Keratinocyte (primary cell): ENCODE measurements at places on chromosomes 7 and 10.

DNA sequence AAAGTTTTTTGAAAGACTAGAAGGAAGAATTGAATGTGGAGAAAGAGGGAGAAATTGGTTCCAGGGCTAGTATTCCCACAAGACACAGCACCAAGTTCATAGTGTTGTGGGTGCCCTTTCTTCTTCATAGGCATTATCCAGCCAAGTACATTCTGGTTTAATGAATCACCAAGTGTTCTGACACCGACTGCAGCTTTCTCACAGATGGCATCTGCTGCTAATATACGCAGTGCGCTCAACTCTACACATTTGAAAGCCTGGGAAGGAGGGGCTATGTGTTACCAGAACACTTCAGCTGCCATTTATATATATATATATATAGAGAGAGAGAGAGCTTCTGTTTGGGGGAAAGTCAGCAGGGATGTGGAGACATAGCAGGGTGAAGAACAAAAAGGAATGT lies 1168.4 kb downstream of the GATA3 start:
- H3K27ac ChIP-seq, result no peak overlapping the region
- H3K4me1 ChIP-seq, result peaks cover 2% of the 10 kb centered on the region

DNA sequence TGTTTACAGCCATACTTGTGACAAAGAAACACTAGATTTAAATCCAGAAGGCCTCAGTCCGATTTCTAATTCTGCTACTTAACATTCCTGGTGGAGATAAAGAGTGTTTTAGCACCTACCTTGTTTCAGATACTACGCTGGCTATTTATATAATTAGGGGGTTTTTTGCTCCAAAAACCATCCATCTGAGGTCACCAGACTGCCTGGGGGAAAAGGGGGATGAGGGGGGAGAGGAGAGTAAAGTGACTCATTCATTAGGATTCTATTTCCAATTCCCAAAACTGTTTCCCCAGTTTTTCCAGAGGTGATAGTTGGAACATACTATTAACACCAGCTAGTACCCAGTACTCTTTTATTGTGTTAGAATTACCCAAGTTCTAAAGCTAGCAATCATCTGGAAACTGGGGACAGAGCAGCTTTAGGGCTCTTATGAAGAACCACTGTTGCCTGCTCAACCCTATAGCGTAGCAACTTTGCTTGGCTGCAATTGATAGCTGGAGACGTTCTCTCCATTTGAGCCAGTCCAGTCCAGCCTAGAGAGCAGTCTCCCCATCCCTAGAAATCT lies 6.6 kb downstream of the GCC1 start:
- H3K27me3 ChIP-seq, result no peaks in the 10 kb centered on the region
- DNase-seq, result no peak
- peaks cover 11% of the 10 kb centered on the region for H3K4me1 ChIP-seq
- H3K27ac ChIP-seq, result no peak overlapping the region

- no peak overlapping the region for H3K4me3 ChIP-seq
- no peaks in the 10 kb centered on the region for H3K36me3 ChIP-seq
- DNase-seq, result no peak
- no peaks in the 10 kb centered on the region for H3K27me3 ChIP-seq
- no peaks in the 10 kb centered on the region for H3K4me1 ChIP-seq
- no peak overlapping the region for H3K27ac ChIP-seq
Measured at GRCh38 chr10:15209827-15210509, 41.5 kb upstream of the NMT2 start.

DNA sequence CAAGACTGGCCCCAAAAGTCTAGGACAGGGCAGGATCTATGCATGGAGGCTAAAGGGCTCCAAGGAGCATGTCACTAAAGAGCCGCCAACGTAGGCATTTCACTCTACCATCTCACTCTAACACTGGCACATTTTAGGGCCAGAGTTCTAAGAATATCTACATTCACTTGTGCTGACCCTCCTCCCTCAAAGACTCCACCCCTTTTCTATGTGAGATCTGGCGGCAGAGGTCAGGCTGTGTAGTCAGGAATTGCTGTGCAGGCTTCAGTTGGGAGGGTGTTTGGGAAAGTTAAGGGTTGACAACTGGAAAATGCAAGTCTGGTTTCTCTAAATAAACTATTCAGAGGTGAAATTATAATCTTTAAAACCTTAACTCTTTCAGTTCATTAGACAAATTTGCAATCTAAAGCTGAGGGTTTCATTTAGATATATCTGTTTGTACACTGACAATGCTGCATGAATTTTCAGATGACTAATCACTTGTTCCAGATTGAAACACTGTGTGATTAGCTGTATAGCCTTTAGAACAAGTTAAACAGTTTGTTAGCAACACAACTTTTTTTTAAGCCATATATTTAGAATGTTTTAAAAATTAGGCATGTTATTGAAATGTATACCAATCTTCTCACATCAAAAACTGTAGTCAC lies 18.2 kb downstream of the LMOD2 start:
- H3K4me1 ChIP-seq, result peaks cover 29% of the 10 kb centered on the region
- no peaks in the 10 kb centered on the region for H3K27me3 ChIP-seq
- no peak for DNase-seq

DNA sequence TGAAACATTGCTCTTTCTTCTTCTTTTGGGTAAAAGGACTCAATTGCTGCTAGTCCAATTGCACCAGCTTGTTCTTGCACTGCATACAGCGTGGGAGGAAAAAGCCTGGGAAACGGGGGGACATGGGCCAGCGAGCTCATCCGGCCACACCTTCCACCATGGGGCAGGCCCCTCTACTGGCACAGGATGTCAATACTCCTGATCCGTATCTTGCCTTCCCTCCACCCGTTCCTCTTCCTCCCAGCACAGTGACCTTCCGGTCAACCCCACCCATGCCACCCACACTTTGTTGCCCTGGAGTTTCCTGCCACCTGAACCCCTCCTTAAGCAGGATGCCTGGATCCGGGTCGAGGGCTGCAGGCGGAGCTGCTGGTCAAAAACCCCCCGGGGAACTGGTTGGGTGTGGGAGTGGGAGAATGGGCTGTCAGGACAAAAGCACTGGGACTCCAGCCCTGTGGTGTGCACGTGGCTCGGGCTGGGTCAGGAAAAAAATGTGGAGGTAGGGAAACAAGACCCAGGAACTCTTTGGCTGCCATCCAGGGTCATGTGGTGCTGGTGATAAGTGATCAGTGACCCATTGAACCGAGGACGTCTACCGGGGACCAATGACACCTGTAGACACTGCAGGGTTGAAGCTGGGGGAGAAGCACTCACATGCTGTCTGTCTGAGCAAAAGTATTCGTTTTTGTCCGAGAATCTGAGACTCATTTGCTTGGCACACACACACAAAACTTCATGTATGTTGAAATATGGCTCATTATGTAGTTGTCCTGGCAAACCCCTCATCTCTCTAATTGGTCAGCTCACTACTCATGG lies 8.1 kb downstream of the IL2RA start:
- no peak overlapping the region for H3K27ac ChIP-seq
- DNase-seq, result no peak
- no peaks in the 10 kb centered on the region for H3K36me3 ChIP-seq
- no peaks in the 10 kb centered on the region for H3K4me1 ChIP-seq

DNA sequence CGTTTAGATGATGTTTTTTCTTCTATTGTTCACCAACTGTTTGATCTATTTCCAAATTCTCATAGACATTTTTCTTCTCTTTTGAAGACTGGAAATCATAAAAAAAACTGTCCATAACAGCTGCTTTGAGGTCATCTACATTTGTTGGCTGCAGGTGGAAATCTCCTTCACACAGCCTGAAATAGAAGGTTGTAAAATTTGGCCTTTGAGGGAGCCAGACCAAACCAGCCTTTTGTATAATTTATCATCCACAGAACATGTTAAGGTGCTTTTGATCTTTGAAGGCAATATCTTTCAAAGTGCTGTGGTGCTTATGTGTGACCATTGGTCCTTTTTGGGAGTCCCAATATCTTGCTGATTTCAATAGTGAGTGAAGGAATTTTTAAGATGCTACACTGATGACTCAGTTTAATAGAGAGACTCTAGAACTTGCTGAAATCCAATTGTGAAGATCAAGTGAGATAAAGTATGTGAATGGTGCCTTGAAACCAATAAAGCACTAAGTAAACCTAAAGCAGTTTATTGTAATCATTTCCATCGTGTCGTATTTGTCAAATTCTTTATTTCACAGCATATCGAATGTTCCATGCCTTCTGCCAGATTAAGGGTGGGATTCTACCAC lies 5.4 kb downstream of the FERD3L start:
- no peak for DNase-seq
- no peaks in the 10 kb centered on the region for H3K36me3 ChIP-seq
- H3K4me3 ChIP-seq, result no peak overlapping the region
- H3K27me3 ChIP-seq, result peaks cover 30% of the 10 kb centered on the region

- no peak overlapping the region for H3K4me3 ChIP-seq
- H3K36me3 ChIP-seq, result no peaks in the 10 kb centered on the region
- H3K27ac ChIP-seq, result no peak overlapping the region
- DNase-seq, result no peak
Measured at GRCh38 chr7:83842894-83843293, 194.0 kb upstream of the SEMA3E start.

GRCh38 chr7:48388911-48389310 lies 217.7 kb downstream of the ABCA13 start:
- H3K27me3 ChIP-seq, result no peaks in the 10 kb centered on the region
- H3K4me3 ChIP-seq, result no peak overlapping the region
- H3K36me3 ChIP-seq, result no peaks in the 10 kb centered on the region
- peaks cover 8% of the 10 kb centered on the region for H3K4me1 ChIP-seq

- no peak for DNase-seq
- no peak overlapping the region for H3K4me3 ChIP-seq
- no peak overlapping the region for H3K27ac ChIP-seq
- peaks cover 2% of the 10 kb centered on the region for H3K36me3 ChIP-seq
Measured at GRCh38 chr10:75410132-75411005, 8.8 kb upstream of the ZNF503 start.

- no peak for DNase-seq
- H3K27ac ChIP-seq, result no peak overlapping the region
- H3K4me1 ChIP-seq, result no peaks in the 10 kb centered on the region
- no peaks in the 10 kb centered on the region for H3K36me3 ChIP-seq
- H3K27me3 ChIP-seq, result no peaks in the 10 kb centered on the region
Measured at GRCh38 chr10:42875798-42876341, 93.3 kb downstream of the BMS1 start.

DNA sequence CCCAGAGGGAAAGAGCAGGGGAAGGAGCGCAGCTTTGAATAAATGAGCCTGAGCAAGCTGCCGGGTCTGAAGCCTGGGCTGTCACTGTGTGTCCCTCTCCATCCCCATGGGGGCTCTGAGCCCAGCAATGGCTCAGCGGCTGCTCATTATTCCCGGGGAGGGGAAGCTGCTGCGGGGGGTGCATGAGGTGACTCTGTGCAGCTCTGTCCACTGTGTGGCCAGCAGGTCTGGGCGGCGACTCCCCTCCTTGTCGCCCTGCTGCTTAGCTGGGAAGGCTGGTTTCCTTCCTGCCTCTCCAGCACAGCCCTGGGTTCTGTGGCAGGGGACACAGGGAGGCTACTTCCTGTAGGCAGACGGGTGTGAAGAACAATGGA lies 234.2 kb downstream of the PRPF18 start:
- no peak overlapping the region for H3K27ac ChIP-seq
- no peaks in the 10 kb centered on the region for H3K36me3 ChIP-seq
- peaks cover 4% of the 10 kb centered on the region for H3K4me1 ChIP-seq

DNA sequence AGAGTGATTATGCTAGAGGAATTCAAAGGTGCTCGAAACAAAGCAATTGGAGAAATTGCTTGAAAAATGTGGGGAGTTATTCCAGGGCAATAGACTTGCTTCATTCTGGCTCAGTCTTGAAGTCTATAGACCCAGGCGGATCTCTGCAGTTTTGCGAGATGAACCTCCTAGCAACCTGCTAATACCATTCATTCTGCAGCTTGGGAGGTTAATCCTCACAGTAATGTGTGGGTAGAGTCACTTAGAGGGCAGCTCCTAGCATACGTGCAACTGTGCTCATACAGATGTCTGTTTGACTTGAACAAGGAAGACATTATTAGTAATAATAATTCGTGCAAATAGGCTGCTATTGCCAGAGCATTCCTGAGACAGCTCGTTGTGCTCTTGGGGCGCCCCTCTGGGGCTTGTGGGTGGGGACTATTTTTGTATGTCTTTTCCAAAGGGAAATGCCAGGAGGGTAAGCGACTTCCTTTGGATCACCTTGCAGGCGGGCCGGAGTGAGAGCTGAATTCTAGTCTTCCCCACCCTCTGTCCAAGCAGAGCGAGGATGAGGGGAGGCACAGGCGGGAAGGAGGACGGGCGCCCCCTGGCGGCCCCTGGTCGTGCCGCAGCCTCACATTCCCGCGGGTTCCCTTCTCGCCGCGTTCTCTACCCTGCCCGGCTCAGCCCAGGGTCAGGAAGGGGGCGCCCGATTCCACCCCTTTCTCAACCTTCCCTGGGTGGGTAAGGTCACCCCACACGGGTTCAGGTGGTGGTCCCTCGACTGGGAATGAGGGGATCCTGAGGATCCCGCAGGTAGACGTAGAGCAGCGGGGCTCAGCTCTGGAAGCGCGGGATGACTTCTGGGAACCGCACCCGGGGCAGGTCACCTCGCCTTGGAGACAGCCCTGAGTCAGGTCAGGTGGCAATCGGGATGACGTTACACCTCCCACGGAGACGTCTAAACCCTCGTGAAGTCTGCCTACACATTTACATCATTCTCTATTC lies 241.5 kb downstream of the PHTF2 start:
- no peak for DNase-seq
- no peaks in the 10 kb centered on the region for H3K27me3 ChIP-seq
- no peak overlapping the region for H3K27ac ChIP-seq
- H3K36me3 ChIP-seq, result no peaks in the 10 kb centered on the region
- H3K4me3 ChIP-seq, result no peak overlapping the region

DNA sequence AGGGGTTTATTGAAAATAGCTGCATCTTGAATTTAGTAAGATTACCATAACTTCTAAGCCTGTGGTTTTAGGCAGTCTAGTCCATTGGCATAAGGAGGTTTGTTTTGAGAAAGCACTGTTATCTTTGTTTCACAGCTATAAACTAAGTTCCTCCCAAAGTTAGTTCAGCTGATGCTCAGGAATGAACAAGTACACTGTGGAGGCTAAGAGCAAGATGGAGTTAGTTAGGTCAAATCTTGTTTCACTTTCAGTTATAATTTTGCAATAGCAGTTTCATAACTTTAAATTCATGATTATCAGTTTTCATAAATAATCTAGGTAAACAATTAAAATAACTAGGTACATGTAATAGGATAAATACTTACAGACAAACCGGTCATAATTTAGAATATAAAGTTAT lies 15.4 kb downstream of the SEC61G start:
- H3K4me3 ChIP-seq, result no peak overlapping the region
- H3K27me3 ChIP-seq, result no peaks in the 10 kb centered on the region
- peaks cover 3% of the 10 kb centered on the region for H3K36me3 ChIP-seq
- no peak overlapping the region for H3K27ac ChIP-seq
- no peaks in the 10 kb centered on the region for H3K4me1 ChIP-seq

- H3K36me3 ChIP-seq, result no peaks in the 10 kb centered on the region
- no peak overlapping the region for H3K4me3 ChIP-seq
- no peak for DNase-seq
- H3K27me3 ChIP-seq, result no peaks in the 10 kb centered on the region
- no peaks in the 10 kb centered on the region for H3K4me1 ChIP-seq
Measured at GRCh38 chr7:29207162-29207801, 12.7 kb downstream of the CHN2 start.

GRCh38 chr7:7761340-7761973 lies 43.0 kb upstream of the RPA3 start:
- peak overlapping the region; percentile 64 for H3K4me3 ChIP-seq
- peaks cover 17% of the 10 kb centered on the region for H3K4me1 ChIP-seq
- no peaks in the 10 kb centered on the region for H3K27me3 ChIP-seq
- H3K27ac ChIP-seq, result peak overlapping the region; percentile 61

GRCh38 chr10:44377651-44378310 lies 7.1 kb downstream of the CXCL12 start:
- no peaks in the 10 kb centered on the region for H3K4me1 ChIP-seq
- no peak for DNase-seq
- H3K4me3 ChIP-seq, result no peak overlapping the region
- peaks cover 3% of the 10 kb centered on the region for H3K27me3 ChIP-seq

- DNase-seq, result no peak
- H3K27ac ChIP-seq, result peak overlapping the region; percentile 34
- H3K4me3 ChIP-seq, result no peak overlapping the region
- no peaks in the 10 kb centered on the region for H3K36me3 ChIP-seq
- H3K27me3 ChIP-seq, result no peaks in the 10 kb centered on the region
Measured at GRCh38 chr7:142375710-142376313, 118.0 kb upstream of the PRSS58 start.
